Vagina (tissue), 2 donors: ENCODE measurements at places on chromosomes 13 and 19.
A peak's percentile ranks its signal among the peaks of the same experiment; 100 is the strongest.

- H3K36me3 ChIP-seq = no peaks in the 10 kb centered on the region
- no peak overlapping the region for H3K4me3 ChIP-seq
- no peak overlapping the region for H3K27ac ChIP-seq
- DNase-seq = no peak
- no peaks in the 10 kb centered on the region for H3K4me1 ChIP-seq
- no peaks in the 10 kb centered on the region for H3K27me3 ChIP-seq
Measured at GRCh38 chr13:109344552-109345157, 441.7 kb downstream of the IRS2 start.

DNA sequence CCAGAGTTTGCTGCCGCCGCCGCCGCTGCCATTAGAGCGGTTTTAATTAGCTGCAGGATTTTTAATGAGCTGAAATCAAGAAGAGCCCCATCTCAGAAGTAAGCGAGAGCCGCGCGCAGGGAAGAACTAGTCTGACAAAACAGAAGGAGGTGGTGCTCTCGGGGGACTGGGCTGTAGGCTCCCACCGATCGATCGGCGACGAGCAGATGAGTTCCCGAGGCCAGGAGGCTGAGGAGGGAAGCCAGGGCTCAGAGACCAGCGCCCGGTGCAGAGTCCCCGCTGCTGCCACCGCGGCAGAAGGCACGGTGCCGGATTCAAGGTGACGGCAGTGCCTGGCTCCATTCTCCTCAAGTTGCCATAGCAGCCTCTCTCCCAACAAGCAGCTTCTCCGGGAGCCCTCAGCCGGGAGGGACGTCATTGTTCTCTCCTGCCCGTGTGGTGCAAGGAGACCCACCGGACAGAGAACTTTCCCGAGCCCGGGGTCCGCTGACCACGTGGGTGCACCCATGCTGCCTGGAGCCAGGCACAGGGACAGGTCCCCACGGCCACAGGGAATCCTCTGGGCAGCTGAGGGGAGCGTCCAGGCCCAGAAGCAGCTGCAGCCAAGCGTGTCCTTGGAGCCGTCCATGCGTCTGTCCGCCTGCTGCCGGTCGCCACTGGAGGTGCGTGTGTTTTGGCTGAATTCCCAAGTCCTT is 62.9 kb downstream of the CHST8 start:
- no peak for DNase-seq
- H3K4me1 ChIP-seq = no peaks in the 10 kb centered on the region
- H3K36me3 ChIP-seq = no peaks in the 10 kb centered on the region
- H3K27me3 ChIP-seq = no peaks in the 10 kb centered on the region
- no peak overlapping the region for H3K27ac ChIP-seq

- H3K4me3 ChIP-seq = no peak overlapping the region
- peaks cover 16% of the 10 kb centered on the region for H3K27me3 ChIP-seq
- peaks cover 11% of the 10 kb centered on the region for H3K4me1 ChIP-seq
- H3K36me3 ChIP-seq = no peaks in the 10 kb centered on the region
- H3K27ac ChIP-seq = no peak overlapping the region
- no peak for DNase-seq
Measured at GRCh38 chr19:495402-496111, 729 bp upstream of the MADCAM1 start.

DNA sequence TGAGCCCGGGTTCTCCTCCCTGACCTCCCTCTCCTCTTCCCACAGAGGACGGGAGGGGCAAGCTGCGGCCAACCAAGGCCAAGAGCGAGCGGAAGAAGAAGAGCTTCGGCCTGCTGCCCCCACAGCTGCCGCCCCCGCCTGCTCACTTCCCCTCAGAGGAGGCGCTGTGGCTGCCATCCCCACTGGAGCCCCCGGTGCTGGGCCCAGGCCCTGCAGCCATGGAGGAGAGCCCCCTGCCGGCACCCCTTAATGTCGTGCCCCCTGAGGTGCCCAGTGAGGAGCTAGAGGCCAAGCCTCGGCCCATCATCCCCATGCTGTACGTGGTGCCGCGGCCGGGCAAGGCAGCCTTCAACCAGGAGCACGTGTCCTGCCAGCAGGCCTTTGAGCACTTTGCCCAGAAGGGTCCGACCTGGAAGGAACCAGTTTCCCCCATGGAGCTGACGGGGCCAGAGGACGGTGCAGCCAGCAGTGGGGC is 162.2 kb downstream of the KDM4B start:
- H3K4me1 ChIP-seq = peaks cover 27% of the 10 kb centered on the region
- no peaks in the 10 kb centered on the region for H3K27me3 ChIP-seq
- H3K4me3 ChIP-seq = no peak overlapping the region

GRCh38 chr19:35054626-35055025 is 13.1 kb downstream of the HPN start:
- no peak for DNase-seq
- H3K27me3 ChIP-seq = no peaks in the 10 kb centered on the region
- H3K4me3 ChIP-seq = no peak overlapping the region

DNA sequence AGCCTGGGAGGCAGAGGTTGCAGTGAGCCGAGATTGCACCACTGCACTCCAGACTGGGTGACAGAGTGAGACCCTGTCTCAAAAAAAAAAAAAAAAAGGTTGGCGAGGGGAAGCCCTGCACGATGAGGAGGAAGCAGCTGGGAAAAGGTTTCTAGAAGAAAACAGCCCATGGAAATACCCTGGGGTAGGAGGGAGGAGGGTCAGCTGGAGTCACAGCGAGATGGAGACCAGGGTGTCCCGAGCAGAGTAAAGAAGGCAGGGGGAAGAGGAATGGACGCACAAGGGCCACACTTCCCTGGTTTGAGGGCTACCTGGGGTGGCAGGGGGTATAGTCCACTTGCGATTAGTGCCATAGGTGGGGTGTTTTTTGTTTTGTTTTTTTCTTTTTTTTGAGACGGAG is 6.4 kb downstream of the KANK3 start:
- no peaks in the 10 kb centered on the region for H3K36me3 ChIP-seq
- H3K27ac ChIP-seq = no peak overlapping the region
- peaks cover 18% of the 10 kb centered on the region for H3K4me1 ChIP-seq
- H3K27me3 ChIP-seq = no peaks in the 10 kb centered on the region

DNA sequence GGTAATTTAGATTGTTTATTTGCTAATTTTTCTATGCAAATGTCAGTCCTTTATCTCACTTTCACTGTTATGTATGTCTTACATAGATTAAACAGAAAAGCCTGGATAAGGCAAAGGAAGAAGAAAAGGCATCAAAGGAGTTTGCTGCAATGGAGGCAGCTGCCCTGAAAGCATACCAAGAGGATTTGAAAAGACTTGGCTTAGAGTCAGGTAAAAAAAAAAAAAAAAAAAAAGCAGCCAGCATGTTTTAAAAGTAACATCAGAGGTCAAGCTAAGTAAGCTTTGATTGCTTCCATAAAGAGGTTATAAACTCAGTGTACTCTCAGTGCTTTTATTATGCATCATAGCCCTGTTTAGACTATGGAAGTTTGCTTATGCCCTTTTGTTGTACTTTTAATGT is 3.8 kb downstream of the WBP4 start:
- H3K27me3 ChIP-seq = no peaks in the 10 kb centered on the region
- H3K4me1 ChIP-seq = peaks cover 37% of the 10 kb centered on the region
- DNase-seq = no peak
- no peaks in the 10 kb centered on the region for H3K36me3 ChIP-seq
- H3K27ac ChIP-seq = peak overlapping the region; percentile 95
- H3K4me3 ChIP-seq = no peak overlapping the region

GRCh38 chr19:48991011-48991609 is 2.0 kb downstream of the GYS1 start:
- no peaks in the 10 kb centered on the region for H3K27me3 ChIP-seq
- peak overlapping the region; percentile 99 for H3K27ac ChIP-seq

GRCh38 chr19:10744253-10744798 is 26.4 kb downstream of the DNM2 start:
- no peak overlapping the region for H3K4me3 ChIP-seq
- H3K4me1 ChIP-seq = peaks cover 63% of the 10 kb centered on the region
- DNase-seq = no peak
- no peaks in the 10 kb centered on the region for H3K27me3 ChIP-seq
- peak overlapping the region; percentile 43 for H3K27ac ChIP-seq

GRCh38 chr13:112443995-112444311 is 67.8 kb downstream of the SPACA7 start:
- H3K27ac ChIP-seq = no peak overlapping the region
- H3K4me1 ChIP-seq = peaks cover 7% of the 10 kb centered on the region
- peak; percentile 91 for DNase-seq

DNA sequence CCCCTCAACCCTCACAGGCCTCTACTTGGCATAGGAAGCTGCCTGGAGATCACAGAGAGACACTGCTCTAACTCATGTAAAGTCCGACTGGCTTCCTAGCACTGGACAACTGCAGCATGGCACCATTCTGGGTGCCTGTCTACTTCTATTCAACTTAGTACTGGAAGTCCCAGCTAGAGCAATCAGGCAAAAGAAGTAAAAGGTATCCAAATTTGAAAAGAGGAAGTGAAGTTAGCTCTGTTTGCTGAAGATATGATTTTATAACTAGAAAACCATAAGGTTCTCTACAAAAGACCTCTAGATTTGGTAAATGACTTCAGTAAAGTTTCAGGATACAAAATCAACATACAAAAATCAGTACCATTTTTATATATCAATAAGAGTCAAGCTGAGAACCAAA is 1017.6 kb downstream of the PCDH9 start:
- no peaks in the 10 kb centered on the region for H3K27me3 ChIP-seq
- H3K4me1 ChIP-seq = no peaks in the 10 kb centered on the region
- H3K27ac ChIP-seq = no peak overlapping the region
- no peak for DNase-seq
- H3K36me3 ChIP-seq = no peaks in the 10 kb centered on the region

DNA sequence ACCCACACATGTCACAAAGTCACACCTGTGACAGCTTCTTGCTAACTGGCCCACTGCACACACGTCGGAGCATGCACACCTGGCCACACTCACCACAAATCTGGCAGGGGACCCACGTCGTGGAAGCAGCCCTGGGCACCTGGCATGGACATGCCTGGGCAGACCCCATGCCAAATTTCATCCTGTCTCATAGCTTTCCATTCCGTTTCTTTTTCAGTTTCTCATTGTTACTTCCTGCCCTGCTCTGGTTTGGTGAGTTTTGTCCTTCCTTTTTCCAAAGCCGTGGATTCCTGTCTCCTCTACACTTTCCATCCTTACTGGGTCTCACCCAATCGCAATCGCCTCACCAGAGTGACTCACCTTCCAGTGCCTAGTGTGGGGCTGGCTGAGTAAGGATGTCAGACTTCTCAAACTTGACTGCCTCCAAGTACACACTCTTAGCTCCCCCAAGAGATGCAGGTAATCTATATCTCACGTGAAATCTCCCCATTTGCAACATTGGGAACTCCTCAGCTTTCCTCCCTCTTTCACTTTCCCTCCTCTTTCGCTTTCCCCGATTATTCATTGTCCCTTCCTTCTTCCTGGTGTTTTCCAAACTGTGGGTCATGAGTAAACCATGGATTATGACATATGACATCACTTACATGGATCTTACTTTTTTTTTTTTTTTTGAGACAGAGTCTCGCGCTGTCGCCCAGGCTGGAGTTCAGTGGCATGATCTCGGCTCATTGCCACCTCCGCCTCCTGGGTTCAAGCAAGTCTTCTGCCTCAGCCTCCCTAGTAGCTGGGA is 1.6 kb upstream of the BBC3 start:
- peaks cover 37% of the 10 kb centered on the region for H3K4me1 ChIP-seq
- peak overlapping the region; percentile 100 for H3K27ac ChIP-seq
- no peak overlapping the region for H3K4me3 ChIP-seq
- DNase-seq = no peak
- no peaks in the 10 kb centered on the region for H3K27me3 ChIP-seq

DNA sequence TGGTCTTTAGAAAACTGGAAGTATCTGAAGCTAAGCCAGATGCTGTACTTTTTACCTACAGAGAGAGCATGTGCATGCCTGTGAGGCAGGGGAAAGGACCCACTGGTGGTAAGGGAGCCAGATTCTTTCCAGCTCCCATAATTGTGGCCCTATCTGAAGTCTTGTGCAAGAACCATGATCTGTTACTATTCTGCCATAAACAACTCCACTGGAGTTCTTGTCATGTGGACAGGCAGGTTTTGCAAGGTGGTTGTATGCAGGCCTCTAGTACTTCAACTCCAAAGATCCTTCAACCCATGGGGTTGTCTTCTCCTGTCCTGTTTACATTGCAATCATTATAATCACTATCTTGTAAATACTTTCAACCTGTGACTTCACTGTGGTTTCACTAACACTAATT is 14.1 kb downstream of the PROSER1 start:
- H3K27me3 ChIP-seq = no peaks in the 10 kb centered on the region
- H3K4me1 ChIP-seq = no peaks in the 10 kb centered on the region
- H3K36me3 ChIP-seq = peaks cover 32% of the 10 kb centered on the region
- no peak for DNase-seq
- no peak overlapping the region for H3K4me3 ChIP-seq

DNA sequence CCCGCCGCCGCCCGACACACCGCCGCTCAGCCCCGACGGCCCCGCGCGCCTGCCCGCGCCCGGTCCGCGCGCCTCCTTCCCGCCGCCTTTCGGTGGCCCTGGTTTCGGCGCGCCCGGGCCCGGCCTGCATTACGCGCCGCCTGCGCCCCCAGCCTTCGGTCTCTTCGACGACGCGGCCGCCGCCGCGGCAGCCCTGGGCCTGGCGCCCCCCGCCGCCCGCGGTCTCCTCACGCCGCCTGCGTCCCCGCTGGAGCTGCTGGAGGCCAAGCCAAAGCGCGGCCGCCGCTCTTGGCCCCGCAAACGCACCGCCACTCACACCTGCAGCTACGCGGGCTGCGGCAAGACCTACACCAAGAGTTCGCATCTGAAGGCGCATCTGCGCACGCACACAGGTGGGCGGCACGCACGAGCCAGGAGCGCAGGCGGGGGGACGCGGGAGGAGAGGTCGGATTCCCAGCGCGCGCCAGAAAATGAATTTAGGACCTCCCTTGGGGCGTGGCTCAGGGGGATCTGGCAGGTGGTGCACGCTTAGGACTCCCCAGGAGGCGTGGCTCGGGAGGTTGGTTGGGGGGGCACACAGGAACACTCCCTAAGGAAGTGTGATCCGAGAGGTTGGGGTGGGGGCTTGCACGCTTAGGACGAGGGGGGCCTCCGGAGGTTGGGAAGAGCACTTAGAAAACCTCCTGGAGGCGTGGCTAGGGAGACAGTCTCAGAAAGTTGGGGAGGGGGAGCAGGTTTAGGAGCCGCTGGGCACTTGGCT is 1.2 kb downstream of the KLF2 start:
- no peak for DNase-seq
- peak overlapping the region; percentile 97 for H3K27ac ChIP-seq
- H3K4me3 ChIP-seq = peak overlapping the region; percentile 85
- H3K27me3 ChIP-seq = no peaks in the 10 kb centered on the region
- H3K4me1 ChIP-seq = peaks cover 43% of the 10 kb centered on the region

- H3K27me3 ChIP-seq = no peaks in the 10 kb centered on the region
- no peaks in the 10 kb centered on the region for H3K4me1 ChIP-seq
- no peaks in the 10 kb centered on the region for H3K36me3 ChIP-seq
Measured at GRCh38 chr13:74166261-74167004, 32.2 kb upstream of the KLF12 start.

GRCh38 chr19:18292810-18293641 is 11.6 kb upstream of the JUND start:
- no peak for DNase-seq
- H3K27me3 ChIP-seq = no peaks in the 10 kb centered on the region
- H3K27ac ChIP-seq = peak overlapping the region; percentile 99
- peak overlapping the region; percentile 62 for H3K4me3 ChIP-seq
